ENCODE measurements at places on chromosomes 1 and 21.

- H3K4me1 ChIP-seq = peaks cover 7% of the 10 kb centered on the region
- no peak overlapping the region for H3K4me3 ChIP-seq
- H3K27me3 ChIP-seq = peaks cover 10% of the 10 kb centered on the region
- no peak overlapping the region for H3K27ac ChIP-seq
- no peaks in the 10 kb centered on the region for H3K36me3 ChIP-seq
These were observed 4.6 kb downstream of the COL9A2 start for GRCh38 chr1:40312238-40313205.

DNA sequence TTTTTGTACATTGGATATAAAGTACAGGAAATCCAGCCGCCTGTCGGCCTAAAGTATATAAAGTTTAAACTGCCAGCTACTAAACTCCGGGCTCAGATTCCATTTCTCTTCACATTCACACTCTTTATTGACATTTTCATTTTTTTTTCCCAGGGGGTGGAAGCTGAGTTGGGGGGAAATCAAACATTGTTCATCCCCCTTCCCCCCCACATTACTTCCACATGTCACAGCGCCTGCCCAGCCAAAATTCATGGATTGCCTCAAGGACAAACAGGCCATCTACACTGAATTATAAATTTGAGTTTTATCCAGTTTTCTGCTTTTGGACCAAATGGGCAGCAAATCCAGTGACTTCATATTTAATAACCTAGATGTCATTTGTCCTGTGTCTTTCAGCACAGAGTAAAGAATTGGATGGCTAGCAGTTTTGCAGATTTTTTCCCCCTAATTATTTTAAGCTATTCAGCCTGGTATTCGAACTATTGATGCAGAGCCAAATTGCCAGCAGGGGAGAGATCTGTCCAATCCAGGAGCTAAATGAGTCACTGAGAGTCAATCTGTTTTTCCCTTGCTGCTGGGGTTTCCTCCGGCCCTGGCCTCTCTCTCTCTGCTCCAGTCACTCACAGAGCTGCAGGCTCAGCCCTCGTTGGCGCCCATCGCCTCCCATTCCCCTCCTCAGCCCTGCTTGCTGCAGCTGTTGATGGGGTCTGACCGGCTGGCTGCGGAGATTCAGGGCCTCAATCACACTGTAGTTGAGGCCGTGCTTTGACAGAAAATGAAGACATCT lies 98.0 kb downstream of the LMO4 start:
- no peaks in the 10 kb centered on the region for H3K36me3 ChIP-seq
- H3K4me1 ChIP-seq = peaks cover 7% of the 10 kb centered on the region
- peaks cover 2% of the 10 kb centered on the region for H3K27me3 ChIP-seq
- H3K27ac ChIP-seq = no peak overlapping the region
- no peak for DNase-seq

DNA sequence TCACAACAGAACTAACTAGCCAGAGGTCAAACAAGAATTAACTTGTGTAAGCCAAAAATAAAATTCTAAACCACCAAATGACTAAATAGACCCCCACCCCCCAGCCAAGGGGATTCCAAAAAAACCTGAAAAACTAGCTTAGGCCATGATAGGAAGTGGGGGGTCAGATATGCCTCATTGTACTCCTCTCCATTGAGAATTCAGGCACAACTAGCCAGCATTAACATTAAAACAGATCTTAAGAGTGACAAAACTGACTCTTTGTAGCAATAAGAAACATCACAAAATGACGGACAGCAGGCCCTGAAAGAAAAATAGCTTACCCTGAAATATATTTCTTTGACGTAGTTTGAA lies 103.0 kb upstream of the ETV3 start:
- DNase-seq = no peak
- no peak overlapping the region for H3K27ac ChIP-seq
- H3K36me3 ChIP-seq = no peaks in the 10 kb centered on the region
- H3K4me3 ChIP-seq = no peak overlapping the region
- no peaks in the 10 kb centered on the region for H3K4me1 ChIP-seq
- peaks cover 2% of the 10 kb centered on the region for H3K27me3 ChIP-seq

GRCh38 chr1:20430355-20431175 lies 55.4 kb downstream of the CAMK2N1 start:
- H3K36me3 ChIP-seq = no peaks in the 10 kb centered on the region
- H3K27me3 ChIP-seq = peaks cover 1% of the 10 kb centered on the region

- H3K27ac ChIP-seq = no peak overlapping the region
- DNase-seq = no peak
- H3K4me3 ChIP-seq = no peak overlapping the region
- no peaks in the 10 kb centered on the region for H3K27me3 ChIP-seq
- no peaks in the 10 kb centered on the region for H3K36me3 ChIP-seq
These were observed 2.3 kb downstream of the PYHIN1 start for GRCh38 chr1:158933621-158934020.

- no peak overlapping the region for H3K4me3 ChIP-seq
- no peak for DNase-seq
- peaks cover 6% of the 10 kb centered on the region for H3K4me1 ChIP-seq
- H3K36me3 ChIP-seq = no peaks in the 10 kb centered on the region
- H3K27me3 ChIP-seq = no peaks in the 10 kb centered on the region
These were observed 436.9 kb downstream of the PRDM2 start for GRCh38 chr1:14136881-14137280.

- no peak overlapping the region for H3K27ac ChIP-seq
- H3K36me3 ChIP-seq = no peaks in the 10 kb centered on the region
- H3K4me3 ChIP-seq = no peak overlapping the region
- peaks cover 5% of the 10 kb centered on the region for H3K27me3 ChIP-seq
These were observed 463.0 kb downstream of the SIPA1L2 start for GRCh38 chr1:232166942-232167341.

- peaks cover 15% of the 10 kb centered on the region for H3K4me1 ChIP-seq
- peak overlapping the region; percentile 58 for H3K27ac ChIP-seq
- no peaks in the 10 kb centered on the region for H3K27me3 ChIP-seq
- no peak overlapping the region for H3K4me3 ChIP-seq
These were observed 14.7 kb upstream of the MYOG start for GRCh38 chr1:203100516-203100869.

- no peak overlapping the region for H3K4me3 ChIP-seq
- peaks cover 26% of the 10 kb centered on the region for H3K36me3 ChIP-seq
- peaks cover 14% of the 10 kb centered on the region for H3K27me3 ChIP-seq
- H3K4me1 ChIP-seq = peaks cover 75% of the 10 kb centered on the region
These were observed 30.7 kb downstream of the HSPG2 start for GRCh38 chr1:21906173-21907078.

DNA sequence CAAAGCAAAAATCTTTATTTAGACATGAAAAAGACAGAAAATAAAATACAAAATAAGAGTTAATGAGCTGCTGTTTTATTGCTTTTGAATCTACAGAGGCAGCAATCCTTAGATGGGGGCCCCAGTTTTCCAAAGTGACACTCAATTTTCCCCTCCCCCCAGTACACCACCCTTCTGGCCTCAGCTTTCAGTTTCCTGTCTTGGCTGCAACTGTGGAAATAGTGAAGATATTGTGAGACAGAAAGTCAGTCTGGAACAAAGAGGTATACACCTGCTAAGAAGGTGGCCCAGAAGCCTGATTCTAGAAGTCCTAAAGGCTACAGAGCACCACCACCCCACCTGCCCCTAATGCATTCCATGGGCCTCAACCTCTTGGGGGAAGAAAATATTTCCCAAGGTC lies 1.1 kb upstream of the MTMR11 start:
- H3K27ac ChIP-seq = peak overlapping the region; percentile 42
- peaks cover 42% of the 10 kb centered on the region for H3K4me1 ChIP-seq
- no peak for DNase-seq
- H3K27me3 ChIP-seq = peaks cover 10% of the 10 kb centered on the region
- peaks cover 4% of the 10 kb centered on the region for H3K36me3 ChIP-seq
- no peak overlapping the region for H3K4me3 ChIP-seq

DNA sequence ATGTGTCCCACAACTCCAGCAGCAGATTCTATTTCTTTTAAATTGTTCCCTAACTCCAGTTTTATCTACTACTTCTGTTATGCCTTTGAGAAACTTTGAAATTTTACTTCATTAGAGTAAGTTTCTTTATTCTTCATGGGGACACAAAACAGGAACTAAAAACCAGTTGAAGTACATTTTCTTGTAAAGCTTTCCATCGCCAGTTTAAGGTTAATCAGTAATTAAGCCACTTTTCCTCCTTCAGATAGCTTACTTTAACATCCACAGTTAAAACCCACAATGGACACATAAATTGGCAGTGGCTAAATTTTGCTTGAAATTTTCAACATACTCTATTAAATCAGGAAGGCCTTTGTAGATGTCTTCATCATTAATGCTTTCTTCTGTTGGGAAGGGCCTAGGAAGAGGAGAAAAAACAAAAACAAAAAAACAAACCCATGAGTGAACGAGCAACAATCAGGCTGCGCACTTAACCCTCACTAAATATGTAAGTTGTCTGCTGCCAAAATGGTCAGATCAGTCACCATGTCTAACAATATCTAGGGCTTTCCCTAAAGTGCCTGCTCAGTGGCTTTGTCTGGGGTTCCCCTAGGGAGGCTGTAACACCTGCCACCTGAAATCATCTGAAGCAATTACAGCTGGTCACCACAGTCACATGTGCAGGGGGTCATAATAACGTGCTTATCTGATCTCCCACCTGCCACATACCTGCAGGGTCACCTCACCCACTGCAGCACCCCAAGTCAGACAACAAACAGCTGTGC lies 187.9 kb downstream of the VAV3 start:
- peaks cover 4% of the 10 kb centered on the region for H3K27me3 ChIP-seq
- H3K4me3 ChIP-seq = no peak overlapping the region
- H3K27ac ChIP-seq = no peak overlapping the region
- H3K4me1 ChIP-seq = peaks cover 5% of the 10 kb centered on the region
- DNase-seq = no peak

DNA sequence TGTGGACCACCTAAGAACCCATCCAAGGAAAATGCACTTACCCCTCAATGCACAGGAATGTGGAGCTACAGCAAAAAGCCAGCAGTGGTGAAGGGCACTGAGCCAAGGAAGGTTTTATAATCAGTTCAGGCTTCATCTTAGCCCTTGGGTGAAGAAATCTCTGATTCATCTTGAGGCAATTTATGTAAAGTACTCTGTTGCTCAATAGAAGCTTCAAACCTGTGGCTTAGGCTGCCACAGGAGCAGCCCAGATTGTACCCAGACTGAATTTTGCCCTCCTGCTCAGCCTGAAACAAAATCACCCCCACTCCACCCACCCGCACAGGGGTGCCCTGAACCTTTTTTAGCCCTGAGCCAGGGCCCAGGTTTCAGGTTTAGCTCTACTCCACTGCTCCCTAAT lies at the start of gene S100A12:
S100A12 (minus strand) TSS at position 111 of the 400 bp plus-strand sequence. CDS start 1,029 bp downstream, outside the sequence.
- no peak within 1 kb of the TSS for H3K4me3 ChIP-seq
- no peaks in the 10 kb centered on the region for H3K4me1 ChIP-seq
- no peak for DNase-seq
- no peaks in the 10 kb centered on the region for H3K27me3 ChIP-seq
- H3K36me3 ChIP-seq = no peaks in the 10 kb centered on the region
- no peak within 1 kb of the TSS for H3K27ac ChIP-seq

GRCh38 chr1:116737855-116738321 lies 16.3 kb upstream of the CD2 start:
- H3K4me3 ChIP-seq = no peak overlapping the region
- H3K36me3 ChIP-seq = peaks cover 3% of the 10 kb centered on the region
- H3K27me3 ChIP-seq = peaks cover 9% of the 10 kb centered on the region
- H3K27ac ChIP-seq = no peak overlapping the region
- peaks cover 6% of the 10 kb centered on the region for H3K4me1 ChIP-seq

DNA sequence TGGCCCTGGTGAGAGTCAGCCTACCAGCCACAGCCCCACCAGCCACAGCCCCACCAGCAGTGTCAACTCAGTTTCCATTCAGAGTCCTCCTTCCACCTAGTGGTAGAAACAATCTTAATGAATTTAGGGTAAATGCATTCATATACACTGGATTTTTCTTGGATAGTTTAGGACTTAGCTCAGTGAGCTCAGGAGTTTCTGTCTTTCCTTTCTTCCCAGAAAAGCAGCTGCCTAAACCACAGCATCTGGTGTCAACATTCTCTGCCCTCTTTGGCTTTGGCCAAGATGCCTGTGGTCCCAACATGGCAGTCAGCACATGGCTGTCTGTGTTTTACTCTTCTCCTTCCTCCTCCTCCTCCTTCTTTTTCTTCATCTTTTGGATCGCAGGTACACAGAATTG lies 94.0 kb downstream of the CLIC6 start:
- H3K36me3 ChIP-seq = no peaks in the 10 kb centered on the region
- peaks cover 1% of the 10 kb centered on the region for H3K27me3 ChIP-seq
- DNase-seq = no peak
- no peaks in the 10 kb centered on the region for H3K4me1 ChIP-seq

- H3K36me3 ChIP-seq = no peaks in the 10 kb centered on the region
- H3K4me1 ChIP-seq = peaks cover 7% of the 10 kb centered on the region
- no peak overlapping the region for H3K27ac ChIP-seq
- no peak for DNase-seq
These were observed 3.7 kb upstream of the TRABD2B start for GRCh38 chr1:48000883-48001282.

- H3K4me1 ChIP-seq = peaks cover 3% of the 10 kb centered on the region
- H3K27me3 ChIP-seq = no peaks in the 10 kb centered on the region
- H3K27ac ChIP-seq = no peak overlapping the region
- no peak for DNase-seq
- H3K4me3 ChIP-seq = no peak overlapping the region
These were observed 66.5 kb downstream of the ADGRL2 start for GRCh38 chr1:81867235-81867634.

DNA sequence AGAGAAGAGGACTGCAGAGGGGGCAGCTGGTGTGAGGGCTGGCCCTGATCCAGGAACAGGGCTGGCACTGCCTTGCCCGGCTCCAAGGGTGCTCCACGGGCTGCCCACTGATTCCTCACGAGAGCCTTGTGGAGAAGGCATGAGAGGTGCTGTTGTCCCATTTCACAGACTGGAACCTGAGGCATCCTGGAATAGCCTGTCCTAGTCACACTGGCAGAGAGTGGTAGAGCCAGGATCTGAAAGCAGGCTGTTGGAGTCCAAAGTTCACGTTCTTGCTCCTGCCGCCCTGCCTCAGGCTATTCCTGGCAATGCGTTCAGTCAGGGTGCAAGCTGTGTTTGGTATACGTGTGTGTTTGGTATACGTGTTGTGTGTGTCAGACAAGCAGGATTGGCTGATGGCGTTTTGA lies 1.8 kb downstream of the RER1 start:
- H3K27me3 ChIP-seq = peaks cover 8% of the 10 kb centered on the region
- H3K4me3 ChIP-seq = peak overlapping the region; percentile 98
- DNase-seq = no peak
- H3K27ac ChIP-seq = peak overlapping the region; percentile 96

- H3K36me3 ChIP-seq = peaks cover 6% of the 10 kb centered on the region
- DNase-seq = peak; percentile 60
- peak overlapping the region; percentile 99 for H3K4me3 ChIP-seq
These were observed 2.3 kb downstream of the SPEN start for GRCh38 chr1:15849775-15850324.

- DNase-seq = no peak
- peaks cover 3% of the 10 kb centered on the region for H3K4me1 ChIP-seq
- H3K27me3 ChIP-seq = no peaks in the 10 kb centered on the region
These were observed 545.3 kb downstream of the PLA2G4A start for GRCh38 chr1:187374082-187374481.

- peaks cover 8% of the 10 kb centered on the region for H3K36me3 ChIP-seq
- no peak for DNase-seq
- H3K4me1 ChIP-seq = peaks cover 74% of the 10 kb centered on the region
- peaks cover 4% of the 10 kb centered on the region for H3K27me3 ChIP-seq
- no peak overlapping the region for H3K27ac ChIP-seq
- peak overlapping the region; percentile 16 for H3K4me3 ChIP-seq
These were observed 186.8 kb downstream of the CDC7 start for GRCh38 chr1:91687452-91687851.

Measured in endothelial cell (in vitro differentiated cells).